ENCODE measurements at places on chromosomes 11 and 22.

GRCh38 chr11:11980841-11981308 lies 27.6 kb downstream of the DKK3 start:
- DNase-seq = no peak

DNA sequence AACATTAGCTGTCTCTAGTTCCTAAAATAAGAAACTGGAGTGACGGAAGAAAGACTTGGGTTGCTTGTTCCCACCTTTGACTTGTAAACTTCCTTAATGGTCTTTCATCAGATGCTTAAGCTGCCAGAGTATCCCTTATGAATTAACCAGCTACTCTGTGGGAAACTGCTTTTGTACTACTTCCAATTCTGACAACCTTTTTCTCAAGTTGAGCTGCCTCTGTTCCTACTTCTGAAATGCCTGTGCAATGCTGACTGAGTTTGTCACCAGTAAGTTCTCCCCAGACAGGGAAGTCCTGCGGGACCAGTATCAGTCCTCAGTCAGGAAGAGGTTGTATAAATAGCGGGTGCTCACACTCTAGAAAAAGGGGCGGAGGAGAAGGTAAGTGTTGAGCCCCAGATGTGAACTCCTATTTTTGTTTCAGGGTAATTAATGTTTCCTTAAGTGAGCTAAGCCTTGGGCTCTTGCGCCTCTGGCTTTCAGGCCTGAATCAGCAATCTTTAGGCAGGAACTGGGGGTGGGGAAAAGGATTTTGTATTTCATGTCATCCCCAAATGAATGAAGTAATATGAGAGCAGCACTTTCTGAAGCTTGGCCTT lies 67.2 kb downstream of the CECR2 start:
- no peak for DNase-seq

DNA sequence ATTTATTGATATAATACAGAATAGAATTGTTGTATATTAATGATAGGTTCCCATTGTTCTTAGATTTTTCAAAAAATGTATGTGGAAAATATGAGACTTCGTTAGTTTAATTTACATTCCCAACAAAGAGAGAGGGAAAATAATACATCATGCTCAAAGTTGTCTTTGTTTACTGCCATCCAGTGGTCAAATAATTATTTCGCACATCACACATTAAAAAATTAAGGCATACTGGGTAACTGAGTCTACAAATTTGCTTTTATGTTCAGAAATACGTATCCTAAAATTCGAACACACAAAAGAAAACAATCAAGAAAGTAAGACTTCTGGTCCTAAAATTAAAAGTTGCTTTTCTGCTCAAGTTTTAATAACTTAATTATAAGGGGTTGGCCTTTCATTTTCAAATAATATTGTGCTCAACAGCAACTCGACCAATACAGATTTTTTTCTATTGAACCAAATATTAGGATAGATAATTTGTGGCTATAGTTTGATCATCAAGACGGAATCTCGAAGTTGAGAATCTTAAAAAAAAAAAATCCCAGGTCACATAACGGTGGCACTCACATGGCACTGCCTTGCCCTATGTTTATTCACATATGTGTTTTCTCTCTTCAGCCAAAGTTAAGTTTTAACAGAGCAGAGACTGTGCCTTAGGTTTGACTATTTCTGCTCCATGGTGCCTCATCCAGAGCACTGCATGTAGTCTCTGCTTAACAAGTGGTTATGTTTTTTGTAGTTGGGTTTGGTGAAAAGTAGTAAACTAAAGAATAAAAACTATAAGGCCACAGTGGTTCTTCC lies 12.3 kb downstream of the PDGFD start:
- no peak for DNase-seq

DNA sequence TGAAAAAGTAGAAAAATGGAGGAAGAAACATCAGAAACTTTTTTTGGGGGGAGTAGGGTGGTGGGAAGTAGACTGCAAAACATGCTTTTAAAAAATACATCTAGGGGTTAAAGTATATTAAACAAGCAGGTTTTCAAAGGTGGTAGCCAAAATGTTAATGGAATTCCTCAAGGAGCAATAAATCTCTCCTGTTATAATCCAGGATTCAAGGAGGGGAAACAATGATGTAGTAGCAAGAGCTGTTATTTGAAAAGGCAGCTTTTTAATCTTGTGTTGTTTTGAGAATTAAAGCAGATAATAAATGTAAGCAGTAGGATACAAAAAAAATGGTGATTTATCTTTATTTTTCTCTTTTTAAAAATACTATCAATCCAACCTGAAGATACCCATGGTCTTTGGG lies 736.5 kb upstream of the CCDC90B start:
- DNase-seq = no peak

GRCh38 chr22:39703928-39704639 lies 133.5 kb downstream of the CACNA1I start:
- no peak for DNase-seq

DNA sequence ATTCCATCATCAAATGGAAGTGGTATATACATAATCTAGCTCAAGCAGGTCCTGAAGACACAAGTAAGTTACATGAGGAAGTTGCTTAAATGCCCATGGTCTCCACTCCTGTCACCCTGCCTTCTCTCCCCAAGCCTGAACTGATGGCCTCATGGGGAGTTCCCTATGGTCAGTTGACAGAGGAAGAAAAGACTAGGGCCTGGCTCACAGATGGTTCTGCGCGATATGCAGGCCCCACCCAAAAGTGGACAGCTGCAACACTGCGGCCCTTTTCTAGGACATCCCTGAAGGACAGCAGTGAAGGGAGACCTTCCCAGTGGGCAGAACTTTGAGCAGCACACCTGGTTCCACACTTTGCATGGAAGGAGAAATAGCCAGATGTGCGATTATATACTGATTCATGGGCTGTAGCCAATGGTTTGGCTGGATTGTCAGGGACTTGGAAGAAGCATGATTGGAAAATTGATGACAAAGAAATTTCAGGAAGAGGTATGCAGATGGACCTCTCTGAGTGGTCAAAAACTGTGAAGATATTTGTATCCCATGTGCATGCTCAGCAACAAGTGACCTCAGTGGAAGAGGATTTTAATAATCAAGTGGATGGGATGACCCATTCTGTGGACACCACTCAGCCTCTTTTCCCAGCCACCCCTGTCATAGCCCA lies 17.3 kb upstream of the CD82 start:
- DNase-seq = no peak

- DNase-seq = no peak
Observed at GRCh38 chr11:33868647-33869461, 23.0 kb downstream of the LMO2 start.

DNA sequence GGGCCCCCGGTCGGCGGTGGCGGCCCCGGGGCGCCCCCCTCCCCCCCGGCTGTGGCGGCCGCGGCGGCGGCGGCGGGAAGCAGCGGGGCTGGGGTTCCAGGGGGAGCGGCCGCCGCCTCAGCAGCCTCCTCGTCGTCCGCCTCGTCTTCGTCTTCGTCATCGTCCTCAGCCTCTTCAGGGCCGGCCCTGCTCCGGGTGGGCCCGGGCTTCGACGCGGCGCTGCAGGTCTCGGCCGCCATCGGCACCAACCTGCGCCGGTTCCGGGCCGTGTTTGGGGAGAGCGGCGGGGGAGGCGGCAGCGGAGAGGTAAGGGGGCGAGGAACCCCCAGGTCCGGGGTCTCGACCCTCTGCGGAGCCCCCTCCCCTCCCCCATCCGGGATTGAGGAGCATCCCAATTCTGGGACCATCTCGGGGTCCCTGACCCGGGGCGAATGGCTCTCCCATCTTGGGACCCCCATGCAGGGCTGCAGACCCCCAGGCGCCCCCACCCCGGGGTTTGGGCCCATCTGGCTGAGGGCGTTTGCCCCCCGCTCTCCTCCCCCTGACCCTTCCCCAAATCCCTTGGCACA lies 431 bp downstream of the KMT2A start:
- peak; percentile 74 for DNase-seq

- no peak for DNase-seq
Observed at GRCh38 chr11:19935507-19935906, 222.9 kb downstream of the NAV2 start.

DNA sequence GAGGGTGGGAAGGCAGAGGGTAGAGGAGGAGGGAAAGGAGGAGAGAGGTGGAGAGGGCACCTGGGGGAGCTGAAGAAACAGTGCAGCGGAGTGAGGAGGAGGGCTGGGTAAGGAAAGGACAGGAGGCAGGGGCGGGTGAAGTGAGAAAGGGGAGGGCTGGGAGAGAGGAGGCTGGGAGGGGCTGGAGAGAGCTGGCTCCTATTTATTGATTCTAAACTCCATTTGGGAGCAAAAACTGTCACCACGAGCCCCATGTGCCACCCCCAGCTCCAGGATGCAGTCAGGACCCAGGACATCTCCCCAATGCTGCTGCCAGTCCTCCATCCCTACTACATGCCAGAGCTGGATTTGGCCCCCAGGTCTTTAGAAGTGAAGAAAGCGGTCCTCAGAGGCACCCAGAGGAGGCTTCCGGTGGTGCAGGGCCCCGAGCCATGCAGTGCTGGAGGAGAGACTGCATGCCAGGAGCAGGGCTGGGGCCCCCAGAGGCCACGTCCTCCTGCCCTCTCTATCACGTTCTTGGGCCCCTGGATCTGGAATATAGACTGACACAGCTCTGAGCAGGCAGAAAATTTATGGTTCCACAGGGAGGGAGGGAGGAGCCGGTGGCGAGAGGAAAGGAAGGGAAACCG lies 53.7 kb downstream of the SLC22A12 start:
- DNase-seq = no peak

- peak; percentile 74 for DNase-seq
Observed at GRCh38 chr11:14904745-14905103, 12.7 kb upstream of the CYP2R1 start.

Measured in posterior cingulate gyrus (tissue), 11 donors.